ENCODE measurements at places on chromosomes 12 and 14.
A peak's percentile ranks its signal among the peaks of the same experiment; 100 is the strongest.

GRCh38 chr14:71363946-71364925 is 457.0 kb downstream of the PCNX1 start:
- DNase-seq: peak; percentile 33

GRCh38 chr14:98906123-98906995 is 365.6 kb downstream of the BCL11B start:
- no peak for DNase-seq

DNA sequence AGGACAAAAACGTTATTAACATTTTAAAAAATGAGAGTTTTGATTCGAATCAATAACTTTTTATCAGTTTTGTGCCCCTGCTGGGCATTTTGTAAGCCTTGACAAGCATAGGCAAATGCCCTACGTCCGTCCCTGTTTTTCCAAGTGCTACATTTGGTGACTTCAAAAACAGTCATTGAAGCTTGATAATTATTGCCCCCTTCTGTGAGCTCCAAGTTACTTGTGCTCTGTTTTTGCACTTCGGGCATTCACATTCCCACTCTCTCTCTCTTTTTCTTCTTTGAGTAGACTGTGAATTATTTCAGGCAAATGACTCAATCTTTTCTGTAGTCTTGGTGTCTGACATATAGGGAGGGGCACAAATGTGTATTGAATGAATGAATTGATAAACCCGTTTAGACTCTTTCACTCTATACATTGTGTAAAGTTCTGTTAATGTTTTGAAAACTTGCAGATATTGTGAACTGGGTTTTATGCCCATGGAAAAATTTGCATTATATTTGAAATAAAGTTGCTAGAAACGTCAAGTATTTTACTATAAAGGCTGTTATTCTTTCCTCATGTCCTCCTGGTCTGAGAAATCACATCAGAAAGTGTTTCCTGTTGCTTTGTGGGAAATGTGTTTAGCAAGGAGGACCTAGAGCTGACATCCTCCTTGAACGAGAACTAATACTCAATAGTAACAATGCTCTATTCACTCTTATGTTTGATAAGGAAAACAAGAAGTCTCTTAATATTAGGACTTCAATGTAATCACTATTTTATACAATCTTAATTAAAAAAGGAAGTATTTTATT is 1.4 kb downstream of the APAF1 start:
- peak; percentile 46 for DNase-seq

GRCh38 chr14:105473677-105474482 is 741 bp upstream of the CRIP2 start:
- peak; percentile 81 for DNase-seq

GRCh38 chr12:71029302-71029701 is 108.8 kb upstream of the PTPRR start:
- no peak for DNase-seq

DNA sequence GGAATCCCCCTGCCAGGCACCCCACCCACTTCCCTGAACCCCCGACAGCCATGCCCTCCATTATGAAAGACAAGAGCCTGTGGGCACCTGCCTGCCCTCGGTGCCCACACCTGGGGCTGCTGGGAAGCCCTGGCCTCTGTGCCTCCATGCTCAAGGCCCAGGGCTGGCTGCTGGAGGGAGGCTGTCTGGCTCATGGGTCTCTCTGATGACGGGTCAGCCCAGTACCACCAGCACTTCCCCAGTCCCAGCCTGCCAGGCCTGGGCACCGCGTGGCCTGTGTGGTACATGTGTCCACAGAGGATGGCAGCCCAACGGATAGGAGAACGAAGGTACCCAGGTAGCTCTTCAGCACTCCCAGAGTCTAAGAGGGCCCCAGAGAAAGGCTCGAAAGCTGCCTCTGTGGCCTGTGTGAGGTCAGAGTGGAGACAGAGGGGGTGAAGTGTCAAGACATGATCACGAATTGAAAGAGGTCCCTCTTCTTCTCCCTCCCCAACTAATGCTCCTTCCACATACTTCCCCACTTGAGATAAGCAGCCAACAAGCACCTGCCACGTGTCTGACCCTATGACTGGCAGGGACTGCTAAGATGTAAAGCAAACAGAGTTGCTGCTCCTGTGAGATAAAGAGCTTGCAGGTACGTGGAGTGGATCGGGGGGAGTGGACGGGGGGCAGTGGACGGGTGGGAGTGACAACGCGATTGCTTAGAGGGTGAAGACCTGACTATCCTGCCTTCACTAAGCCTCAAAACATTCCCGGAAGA is 21.2 kb downstream of the FBLN5 start:
- no peak for DNase-seq
